ENCODE measurements at places on chromosomes 2 and 18.

- DNase-seq: no peak
Measured at GRCh38 chr2:12931186-12931844, 214.6 kb downstream of the TRIB2 start.

GRCh38 chr18:79889569-79889968 lies 61.9 kb downstream of the SLC66A2 start:
- no peak for DNase-seq

GRCh38 chr2:25692737-25693445 lies 19.5 kb upstream of the DTNB start:
- DNase-seq: no peak

DNA sequence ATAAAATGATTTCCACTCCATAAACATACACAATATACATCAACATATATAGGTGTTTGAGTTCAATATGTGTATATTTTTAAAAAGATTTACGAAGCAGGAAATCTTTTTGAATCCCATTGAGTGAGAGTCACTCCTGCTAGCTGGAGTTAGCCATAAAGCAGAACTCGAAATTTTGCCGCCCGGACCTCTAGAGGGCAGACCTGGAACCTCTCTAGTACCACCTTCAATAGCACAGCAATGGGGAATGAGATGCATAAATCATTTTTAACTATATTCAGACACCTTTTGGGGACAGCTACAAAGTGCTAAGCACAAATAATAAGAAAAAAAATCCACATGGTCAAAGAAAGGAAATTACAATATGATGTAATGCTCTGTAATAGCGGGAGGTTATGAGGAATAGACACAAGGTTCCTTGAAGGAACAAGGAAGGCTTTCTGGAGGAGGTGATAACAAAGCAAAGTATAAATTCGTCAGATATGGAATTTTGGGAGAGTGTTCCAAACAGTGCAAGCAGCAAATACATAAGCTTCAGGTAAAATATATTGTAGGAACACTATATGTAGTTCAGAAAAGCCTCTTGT lies 533.4 kb downstream of the ERBB4 start:
- no peak for DNase-seq

- no peak for DNase-seq
Measured at GRCh38 chr2:55760125-55760524, 66.5 kb upstream of the PNPT1 start.
